ENCODE measurements at places on chromosomes 2 and 18. TPM values are rescaled to one million over a fixed set of nuclear protein-coding genes. Genes with fewer than 3 reads are reported as not detected.

MLPH gene
- polyA plus RNA-seq, result 3.1 TPM

UGT1A8 gene
- 0.06 TPM for polyA plus RNA-seq

MEP1B gene
- polyA plus RNA-seq, result 0.14 TPM

PLEK gene
- 7.2 TPM for polyA plus RNA-seq

DNA sequence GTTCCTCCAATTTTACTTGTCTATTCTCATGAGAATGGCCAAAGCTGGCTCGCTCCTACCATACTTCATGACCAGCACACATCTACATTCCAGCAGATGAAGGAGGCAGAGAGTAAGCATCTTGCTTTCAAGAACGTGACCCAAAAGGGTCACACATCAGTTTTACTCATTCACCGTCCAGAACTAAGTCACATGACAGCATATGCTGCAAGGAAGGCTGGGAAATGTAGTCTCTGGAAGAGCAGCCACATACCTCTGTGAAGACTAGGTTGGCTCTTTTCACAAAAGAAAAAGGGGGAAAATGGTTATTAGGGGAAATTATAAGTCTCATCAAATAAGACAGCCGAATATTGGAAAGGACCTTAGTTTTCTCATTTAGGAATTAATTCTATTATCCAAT lies 835.3 kb downstream of the EPHA4 start:
- DNase-seq, result no peak

- no peak for DNase-seq
Observed at GRCh38 chr2:41495050-41495449, 552.8 kb upstream of the PKDCC start.

DNA sequence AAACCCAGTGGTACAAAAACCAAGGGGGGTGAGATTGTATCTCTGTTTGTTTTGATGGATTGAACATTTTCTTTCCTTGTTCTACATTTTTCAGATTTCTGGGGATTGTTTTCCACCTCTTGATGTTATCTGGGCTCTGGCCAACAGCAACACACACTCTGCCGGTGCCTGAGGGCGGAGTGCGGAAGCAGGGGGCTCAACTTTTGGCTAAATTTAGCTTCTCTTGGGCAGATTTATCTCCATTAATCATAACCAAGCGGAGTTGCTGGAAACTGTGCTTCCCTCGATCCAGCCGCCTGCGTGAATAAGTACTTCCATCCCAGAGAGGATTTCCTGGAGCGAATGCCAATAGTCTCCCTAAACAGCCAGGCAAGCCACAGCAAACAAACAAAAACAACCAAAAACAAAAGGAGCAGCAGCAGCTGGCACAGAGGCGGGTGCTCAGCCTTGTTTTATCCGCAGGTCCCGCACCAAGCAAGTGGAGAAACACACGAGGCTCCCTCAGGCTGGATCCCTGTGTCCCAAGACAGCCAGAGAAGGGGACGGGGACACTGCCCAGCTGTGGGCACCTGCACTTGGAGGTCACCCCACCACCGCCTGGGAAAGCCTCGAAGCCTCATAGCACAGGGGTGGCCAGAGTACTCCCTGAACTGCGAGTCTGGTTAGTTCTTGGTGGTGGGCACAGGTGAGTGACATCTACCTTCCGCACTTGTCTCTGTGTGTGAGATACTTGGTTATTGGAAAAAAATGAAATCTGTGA lies 143.4 kb downstream of the NDUFA10 start:
- no peak for DNase-seq

- no peak for DNase-seq
Observed at GRCh38 chr18:6719910-6720683, 9.4 kb upstream of the ARHGAP28 start.

DNA sequence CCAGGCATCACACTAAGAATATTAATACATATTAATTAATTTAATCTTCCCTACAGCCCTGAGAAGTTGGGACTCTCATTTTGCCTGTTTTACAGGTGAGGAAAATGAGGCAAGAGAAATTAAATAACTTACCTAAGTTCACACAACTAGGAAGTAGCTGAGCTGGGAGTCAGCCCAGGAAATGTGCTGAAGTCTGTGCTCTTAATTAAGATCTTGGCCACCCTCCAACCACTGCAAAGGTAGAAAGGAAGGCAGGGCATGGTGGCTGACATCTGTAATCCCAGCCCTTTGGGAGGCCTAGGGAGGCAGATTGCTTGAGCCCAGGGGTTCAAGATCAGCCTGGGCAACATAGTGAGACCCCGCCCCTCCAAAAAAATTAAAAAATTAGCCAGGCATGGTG lies 12.9 kb upstream of the MGAT4A start:
- no peak for DNase-seq

DNA sequence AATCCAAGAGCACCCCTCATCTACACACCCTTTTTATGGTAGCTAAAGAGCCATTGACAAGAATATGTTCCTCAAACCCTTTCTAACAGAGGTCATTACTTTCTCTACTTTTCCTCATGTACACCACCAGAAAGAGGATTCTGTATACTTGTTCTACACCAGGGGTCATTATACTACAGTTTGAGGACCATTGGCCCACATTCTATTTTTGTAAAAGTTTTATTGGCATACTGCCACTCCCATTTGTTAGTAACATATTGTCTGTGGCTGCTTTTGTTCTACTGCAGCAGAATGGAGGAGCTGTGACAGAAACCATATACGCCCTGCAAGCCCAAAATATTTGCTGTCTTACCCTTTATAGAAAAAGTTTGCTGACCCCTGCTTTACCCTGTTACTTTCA lies 14.3 kb downstream of the HTR2B start:
- no peak for DNase-seq

- no peak for DNase-seq
Observed at GRCh38 chr2:170819680-170820664, 3.3 kb downstream of the GAD1 start.

DNA sequence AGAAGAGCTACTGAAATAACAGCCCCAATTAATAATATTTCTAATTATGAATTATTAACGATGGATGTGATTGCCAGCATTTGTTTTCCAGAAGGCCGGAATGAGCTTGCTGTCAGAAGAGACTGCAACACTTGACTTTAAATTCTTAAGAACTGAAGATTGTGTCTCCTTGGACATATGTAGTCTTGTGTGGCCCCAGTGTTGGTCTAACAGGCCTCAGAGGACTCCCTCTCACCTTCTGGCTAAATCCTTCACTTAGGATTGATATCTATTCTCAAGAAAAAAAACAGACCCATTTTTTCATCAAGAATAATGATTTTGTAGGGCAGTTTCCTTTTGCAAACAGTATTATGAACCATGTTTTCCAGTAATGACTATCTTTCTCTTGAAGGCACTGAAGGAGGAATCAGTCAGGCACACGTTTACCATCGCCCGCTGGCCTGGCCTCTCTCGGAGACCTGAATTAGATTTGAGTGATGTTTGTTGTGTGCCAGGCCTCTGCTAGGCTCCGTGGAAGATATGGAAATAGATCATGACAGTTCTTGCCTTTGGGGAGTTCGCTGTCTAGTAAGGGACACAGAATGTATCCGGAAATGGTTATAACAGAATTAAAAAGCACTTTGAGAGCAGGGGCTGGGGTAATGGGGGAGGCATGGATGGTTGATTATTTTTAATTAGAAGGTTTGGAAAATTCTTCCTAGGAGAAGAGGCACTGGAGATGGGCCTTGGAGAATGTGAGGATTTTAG lies 258.0 kb downstream of the MYCN start:
- no peak for DNase-seq

- no peak for DNase-seq
Observed at GRCh38 chr2:88167740-88168139, 2.4 kb upstream of the THNSL2 start.

- peak; percentile 27 for DNase-seq
Observed at GRCh38 chr2:104050656-104051242, 803.2 kb upstream of the POU3F3 start.

DNA sequence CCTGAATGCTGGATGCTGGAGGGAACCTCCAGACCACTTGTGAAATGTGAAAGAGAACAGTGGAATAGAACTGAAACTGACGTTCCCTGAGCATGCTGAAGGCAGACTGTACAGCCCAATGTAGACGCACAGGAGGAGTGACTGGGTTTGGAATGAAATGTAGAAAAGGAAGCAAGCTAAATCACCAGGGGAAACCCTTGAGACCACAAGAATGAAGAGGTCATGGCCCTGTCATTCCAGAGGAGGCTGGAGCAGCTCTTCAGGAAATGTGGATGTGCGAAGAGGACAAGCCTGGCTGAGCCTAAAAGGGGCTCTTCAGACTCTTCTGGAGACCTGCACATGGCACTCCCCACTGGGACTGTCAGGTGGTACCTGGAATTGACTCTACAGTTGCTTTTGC lies 118.5 kb upstream of the ALPP start:
- DNase-seq, result no peak

DNA sequence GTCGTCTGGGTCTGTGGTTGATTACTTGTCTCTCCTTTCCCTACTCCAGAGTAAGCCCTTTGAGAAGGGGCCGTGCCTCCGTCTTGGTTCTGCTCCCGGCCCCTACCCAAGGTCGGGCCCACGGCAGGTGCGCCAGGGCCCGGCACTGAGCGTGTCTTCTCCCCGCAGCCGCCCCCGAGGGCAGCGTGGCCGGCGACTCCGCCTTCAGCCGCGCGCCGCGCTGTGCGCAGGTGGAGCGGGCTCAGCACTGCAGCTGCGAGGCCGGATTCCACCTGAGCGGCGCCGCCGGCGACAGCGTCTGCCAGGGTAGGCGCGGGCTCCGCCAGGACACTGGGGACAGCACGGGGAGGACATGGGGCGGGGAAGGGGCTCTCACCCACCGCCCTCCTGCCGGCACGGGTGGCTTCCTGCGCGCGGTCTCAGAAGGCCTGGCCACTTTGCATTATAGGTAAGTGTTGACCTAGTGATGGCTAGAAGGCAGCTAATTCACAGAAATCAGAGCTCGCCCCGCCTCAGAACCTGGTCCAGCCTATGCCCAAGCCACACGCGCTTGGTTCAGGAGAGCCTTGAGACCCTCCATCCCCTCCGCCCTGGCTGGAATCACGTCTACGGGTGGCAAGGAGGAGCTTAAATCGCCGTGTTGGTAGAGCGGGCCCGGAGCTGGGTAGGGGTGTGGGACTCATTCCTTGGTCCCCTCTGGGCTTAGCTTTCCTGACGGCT lies 43.5 kb downstream of the FBLN7 start:
- no peak for DNase-seq

GRCh38 chr2:241489088-241489487 lies 19.3 kb downstream of the STK25 start:
- DNase-seq, result no peak

DNA sequence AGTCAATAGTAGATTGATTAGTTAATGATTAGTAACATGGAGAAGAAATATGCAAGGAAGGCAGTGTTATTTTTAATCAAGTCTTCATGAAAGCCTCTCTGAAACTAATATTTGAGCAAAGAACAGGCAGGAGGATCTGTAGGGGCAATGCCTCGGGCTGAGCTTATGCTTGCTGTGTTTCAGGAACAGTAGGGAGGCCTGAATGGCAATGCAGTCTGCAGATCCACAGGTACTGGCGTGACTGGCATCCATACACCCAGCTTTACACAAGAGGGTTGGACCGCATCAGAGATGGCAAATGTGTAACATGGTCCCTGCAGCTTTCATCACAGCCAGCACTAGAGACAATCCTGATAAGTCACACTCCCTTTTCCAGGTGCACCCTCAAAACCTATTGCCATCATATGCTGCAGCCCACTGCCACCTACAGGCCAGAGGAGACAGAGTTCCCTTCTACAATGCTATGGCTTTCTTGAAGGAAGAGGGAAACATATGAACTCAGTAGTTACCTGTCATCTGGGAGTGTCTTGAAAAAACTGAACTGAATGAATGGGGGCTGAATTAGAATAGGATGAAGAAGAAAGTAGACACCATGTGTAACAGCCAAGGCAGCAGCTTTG lies 582.4 kb upstream of the RAB6C start:
- no peak for DNase-seq

- DNase-seq, result no peak
Observed at GRCh38 chr2:181123798-181124231, 143.4 kb downstream of the UBE2E3 start.

DNA sequence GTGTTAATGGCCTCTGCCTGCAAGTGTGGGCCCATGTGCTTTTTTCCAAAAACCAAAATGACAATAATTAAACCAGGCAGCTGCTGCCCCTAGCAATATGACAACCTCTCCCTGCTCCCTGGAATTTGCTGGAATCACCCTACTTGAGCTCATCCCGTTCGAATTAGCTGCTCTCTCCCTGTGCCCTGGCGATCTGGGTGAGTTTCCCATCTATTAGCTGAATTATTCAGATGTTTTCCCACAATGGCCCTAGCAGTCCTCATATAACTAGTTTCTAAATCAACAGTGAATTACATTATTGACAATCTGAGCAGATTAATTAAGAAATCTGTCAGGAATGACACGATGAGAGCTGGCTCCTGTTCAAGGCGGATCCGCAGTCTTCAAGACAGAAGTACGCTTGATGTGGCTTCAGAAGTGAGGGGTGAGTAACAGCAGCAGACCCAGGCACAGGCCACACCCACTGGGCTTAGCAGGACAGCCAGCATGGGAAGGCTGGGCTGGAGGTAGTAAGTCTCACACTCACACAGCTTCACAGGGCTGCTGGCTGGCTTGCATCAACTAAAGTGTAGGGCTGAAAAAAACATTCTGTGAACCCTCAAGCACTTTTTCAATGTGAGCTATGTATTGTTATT lies 366.2 kb upstream of the ID2 start:
- no peak for DNase-seq

DNA sequence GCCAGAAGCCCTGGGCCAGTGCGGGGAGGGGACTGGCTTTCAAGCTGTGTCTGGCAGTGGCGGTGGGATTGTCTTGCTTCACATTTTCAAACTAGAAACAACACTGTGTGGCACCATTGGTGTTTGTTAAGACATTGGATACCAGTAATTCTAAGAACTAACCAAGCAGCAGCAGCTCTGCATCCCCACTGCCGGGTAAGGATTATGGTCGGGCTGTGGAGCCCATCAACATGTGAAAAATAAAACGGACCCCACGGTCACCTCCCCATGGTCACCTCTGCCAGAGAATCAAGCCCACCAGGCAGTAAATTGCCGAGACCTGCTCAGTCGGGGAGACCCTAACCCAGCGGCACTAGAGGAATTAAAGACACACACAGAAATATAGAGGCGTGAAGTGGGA lies 65.3 kb downstream of the C18orf63 start:
- DNase-seq, result no peak
